ENCODE measurements at places on chromosomes 5 and 9. TPM values are rescaled to one million over a fixed set of nuclear protein-coding genes. Genes with fewer than 3 reads are reported as not detected.

DNA sequence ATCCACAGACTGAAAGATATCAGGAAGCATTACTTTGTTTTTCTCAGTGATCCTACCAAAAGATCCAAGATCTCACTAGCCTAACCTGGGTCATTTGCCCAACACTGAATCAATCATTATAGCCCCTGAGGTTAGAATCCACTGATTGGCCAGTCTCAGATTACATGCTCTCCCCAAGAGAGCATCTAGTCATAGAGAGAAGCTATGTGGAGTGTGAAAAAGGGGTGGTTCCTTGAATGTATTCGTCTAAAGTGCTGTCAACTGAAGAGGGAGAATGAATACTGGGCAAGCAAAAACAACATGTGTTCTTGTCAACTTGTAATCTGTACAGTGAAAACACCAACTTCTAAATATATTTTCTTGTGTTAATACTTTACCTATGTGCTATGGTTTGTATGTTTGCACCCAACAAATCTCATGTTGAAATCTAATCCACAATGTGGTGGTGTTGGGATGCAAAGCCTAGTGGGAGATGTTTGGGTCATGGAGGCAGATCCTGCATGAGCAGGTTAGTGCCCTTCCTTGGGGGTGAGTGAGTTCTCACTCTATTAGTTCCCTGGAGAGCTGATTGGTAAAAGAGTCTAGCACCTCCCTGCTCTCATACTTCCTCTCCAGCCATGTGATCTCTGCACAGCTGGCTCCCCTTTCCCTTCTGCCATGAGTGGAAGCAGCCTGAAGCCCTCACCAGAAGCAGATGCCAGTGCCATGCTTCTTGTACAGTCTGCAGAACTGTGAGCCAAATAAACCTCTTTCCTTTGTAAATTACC lies 60.3 kb upstream of the PJA2 start:
- DNase-seq, result no peak
- no peak overlapping the region for H3K4me3 ChIP-seq
- no peak overlapping the region for H3K27ac ChIP-seq
- no peaks in the 10 kb centered on the region for H3K27me3 ChIP-seq
- no peaks in the 10 kb centered on the region for H3K36me3 ChIP-seq

DNA sequence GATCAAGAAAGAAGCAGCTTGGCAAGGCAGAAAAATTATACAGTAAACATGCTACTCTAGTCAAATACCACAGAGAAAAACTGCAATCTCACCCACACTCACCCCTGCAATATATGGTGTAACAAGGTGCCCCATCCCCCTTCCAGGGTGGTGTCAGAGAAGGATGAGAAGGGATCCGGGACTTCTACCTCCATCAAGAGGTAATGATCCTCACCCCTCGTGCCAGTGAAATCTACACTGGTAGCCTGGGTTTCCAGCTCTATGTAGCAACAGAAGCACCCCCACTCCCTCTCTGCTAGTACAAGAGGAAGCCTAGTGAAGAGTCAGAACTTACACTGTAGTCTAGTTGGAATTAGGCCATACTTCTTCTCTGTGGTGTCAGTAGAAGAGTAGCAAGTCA lies 18.9 kb downstream of the SLCO4C1 start:
- H3K36me3 ChIP-seq, result no peaks in the 10 kb centered on the region
- peak; percentile 37 for DNase-seq
- no peaks in the 10 kb centered on the region for H3K4me1 ChIP-seq

DNA sequence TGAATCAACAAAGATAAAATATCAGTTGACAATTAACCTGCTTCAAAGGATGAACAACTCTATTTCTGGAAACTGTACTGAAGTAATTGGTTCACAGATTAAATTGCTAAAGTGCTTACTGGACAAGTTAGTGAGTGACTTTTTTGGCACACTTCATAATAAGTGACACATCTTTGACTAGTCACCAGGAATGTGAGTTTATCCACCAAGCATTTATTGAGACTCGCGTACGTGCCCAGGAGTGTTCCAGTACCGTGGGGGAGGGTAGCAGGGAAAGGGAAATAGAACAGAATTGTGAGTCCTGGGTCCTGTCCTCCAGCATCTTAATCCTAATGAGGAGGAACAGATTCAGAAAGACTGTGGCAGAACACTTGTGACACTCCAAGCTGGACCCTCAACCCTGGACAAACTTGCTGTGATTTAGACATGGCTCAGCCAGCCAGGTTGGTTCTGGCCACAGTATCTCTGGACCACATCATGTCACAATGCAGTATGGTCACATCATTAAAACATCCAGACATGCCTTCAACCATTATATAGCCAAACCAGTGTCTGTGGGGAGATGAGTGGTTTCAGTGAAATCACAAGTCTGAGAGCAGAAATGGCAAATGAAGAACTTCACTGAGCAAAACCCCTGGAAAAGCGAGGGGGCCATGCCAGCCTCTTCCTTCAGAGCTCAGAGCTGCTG lies 623.1 kb downstream of the BNC2 start:
- no peak for DNase-seq
- H3K4me3 ChIP-seq, result no peak overlapping the region
- no peak overlapping the region for H3K27ac ChIP-seq
- no peaks in the 10 kb centered on the region for H3K36me3 ChIP-seq
- H3K27me3 ChIP-seq, result no peaks in the 10 kb centered on the region

DNA sequence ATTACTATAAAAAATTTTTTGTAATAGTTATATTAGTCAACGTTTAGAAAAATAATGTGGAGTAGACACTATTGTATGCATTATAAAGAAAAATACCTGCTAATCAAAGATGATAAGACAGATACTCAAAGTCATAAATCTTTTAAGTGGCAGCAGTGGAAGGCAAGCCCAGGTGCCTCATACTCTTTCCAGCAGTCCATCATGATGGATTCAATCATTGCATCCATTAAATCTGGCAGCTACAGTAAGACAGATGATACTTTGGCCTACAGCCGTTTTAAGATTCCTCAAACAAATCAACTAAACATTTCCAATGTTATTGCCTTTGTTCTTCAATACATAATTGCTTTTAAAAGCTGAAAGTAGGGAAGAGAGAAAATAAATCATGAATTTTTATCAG lies 1392.9 kb upstream of the NUDT12 start:
- no peaks in the 10 kb centered on the region for H3K4me1 ChIP-seq
- no peaks in the 10 kb centered on the region for H3K27me3 ChIP-seq
- no peak overlapping the region for H3K4me3 ChIP-seq
- DNase-seq, result no peak
- no peaks in the 10 kb centered on the region for H3K36me3 ChIP-seq

- H3K36me3 ChIP-seq, result no peaks in the 10 kb centered on the region
- no peaks in the 10 kb centered on the region for H3K4me1 ChIP-seq
- no peaks in the 10 kb centered on the region for H3K27me3 ChIP-seq
- peak; percentile 21 for DNase-seq
- H3K27ac ChIP-seq, result no peak overlapping the region
Observed at GRCh38 chr9:104269996-104270963, 176.2 kb downstream of the SMC2 start.

GRCh38 chr9:130402243-130402642 lies 42.5 kb upstream of the ASS1 start:
- H3K4me3 ChIP-seq, result no peak overlapping the region
- H3K27ac ChIP-seq, result no peak overlapping the region
- no peak for DNase-seq
- H3K36me3 ChIP-seq, result no peaks in the 10 kb centered on the region
- H3K4me1 ChIP-seq, result no peaks in the 10 kb centered on the region

- DNase-seq, result no peak
- peaks cover 18% of the 10 kb centered on the region for H3K27me3 ChIP-seq
- H3K4me1 ChIP-seq, result peaks cover 13% of the 10 kb centered on the region
- H3K4me3 ChIP-seq, result no peak overlapping the region
- no peaks in the 10 kb centered on the region for H3K36me3 ChIP-seq
Observed at GRCh38 chr5:135578305-135578684, 496 bp downstream of the CXCL14 start.

BTNL3 gene
- 0.79 TPM for total RNA-seq

GDNF gene
- not detected for total RNA-seq
